ENCODE measurements at places on chromosomes 4 and X. TPM values are rescaled to one million over a fixed set of nuclear protein-coding genes. Genes with fewer than 3 reads are reported as not detected.

Gene AMBN
- not detected for total RNA-seq

Gene ENAM
- not detected for total RNA-seq

Gene STOX2
- total RNA-seq, result 4.8 TPM

Gene MAGEA9
- total RNA-seq, result not detected

Gene CACNA1F
- not detected for total RNA-seq

Data from mesangial cell (primary cell).